ENCODE measurements at places on chromosomes 11 and 22.
A peak's percentile ranks its signal among the peaks of the same experiment; 100 is the strongest.

DNA sequence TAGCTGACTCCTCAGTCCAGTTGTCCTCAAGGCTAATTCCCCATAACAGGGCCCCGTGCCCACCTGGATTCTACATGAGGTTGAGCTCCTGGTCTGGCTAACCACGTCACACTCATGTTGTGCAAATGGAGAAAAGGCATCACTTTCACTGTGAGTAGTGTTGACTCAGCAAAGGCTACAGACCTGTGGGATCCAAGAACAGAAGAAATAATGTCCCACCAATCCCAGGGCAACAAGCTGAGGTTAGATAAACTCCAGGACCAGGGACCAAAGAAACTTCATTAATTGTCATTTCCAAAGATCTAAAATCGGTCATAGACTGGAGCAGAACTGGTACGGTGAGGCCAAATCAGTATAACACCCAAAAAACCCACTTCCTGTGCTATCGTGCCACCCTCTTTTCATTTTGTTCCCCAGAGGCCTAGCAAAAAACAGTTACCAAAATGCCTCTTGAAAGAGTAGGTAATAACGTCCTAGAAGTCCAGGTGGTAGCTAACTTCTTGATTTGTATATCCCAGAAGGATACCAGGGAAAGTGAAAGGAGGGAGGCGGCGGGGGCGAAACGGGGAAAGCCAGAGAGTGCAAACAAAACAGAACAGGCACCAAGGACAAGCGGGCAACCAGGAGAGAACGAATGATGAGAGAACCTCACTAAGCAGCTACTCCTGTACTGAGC, 1.4 kb downstream of the PCSK7 start:
- peak; percentile 30 for DNase-seq

- DNase-seq: no peak
Measured at GRCh38 chr11:19905280-19905853, 192.7 kb downstream of the NAV2 start.

- DNase-seq: no peak
Measured at GRCh38 chr11:12199231-12199948, 89.0 kb downstream of the MICAL2 start.

DNA sequence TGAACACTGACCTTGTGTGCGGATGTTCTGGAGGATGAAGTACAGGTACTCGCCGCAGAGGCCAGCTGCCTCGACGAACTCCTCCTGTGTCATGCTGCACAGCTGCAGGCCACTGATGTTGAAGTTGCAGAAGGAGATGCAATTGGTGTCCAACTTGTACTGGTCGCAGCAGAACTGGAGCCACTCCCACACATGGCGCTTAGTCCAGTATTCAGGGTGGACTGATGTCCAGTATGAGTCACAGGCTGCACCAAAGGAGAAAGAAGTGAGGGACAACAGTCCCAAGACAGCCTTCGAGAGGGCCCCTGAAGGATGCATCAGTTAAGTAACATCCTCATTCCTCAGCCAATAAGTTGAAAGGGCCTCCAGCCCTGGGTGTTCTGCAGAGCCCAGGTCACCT, 20.1 kb downstream of the ELF5 start:
- no peak for DNase-seq

- DNase-seq: no peak
Measured at GRCh38 chr11:115848611-115849010, 344.4 kb upstream of the CADM1 start.

DNA sequence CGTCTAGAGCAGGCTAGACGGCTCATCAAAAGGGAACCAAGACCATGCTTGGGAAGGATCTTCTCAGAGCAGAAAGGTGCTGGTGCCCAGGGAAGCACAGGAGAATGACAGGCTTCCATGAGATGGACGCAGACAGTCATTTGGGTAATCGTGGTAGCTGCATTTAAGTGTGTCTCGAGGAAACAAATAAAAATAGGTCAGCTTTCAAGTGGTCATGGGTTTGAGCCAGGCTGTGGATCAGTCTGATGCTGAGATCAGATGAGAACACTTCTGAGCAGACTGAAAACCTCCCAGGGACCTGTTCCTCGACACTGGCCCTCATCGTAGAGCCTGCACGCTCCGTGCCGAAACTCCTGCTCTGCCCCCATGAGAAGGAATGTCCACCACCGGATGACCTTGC, 4.7 kb downstream of the CARS1 start:
- no peak for DNase-seq

DNA sequence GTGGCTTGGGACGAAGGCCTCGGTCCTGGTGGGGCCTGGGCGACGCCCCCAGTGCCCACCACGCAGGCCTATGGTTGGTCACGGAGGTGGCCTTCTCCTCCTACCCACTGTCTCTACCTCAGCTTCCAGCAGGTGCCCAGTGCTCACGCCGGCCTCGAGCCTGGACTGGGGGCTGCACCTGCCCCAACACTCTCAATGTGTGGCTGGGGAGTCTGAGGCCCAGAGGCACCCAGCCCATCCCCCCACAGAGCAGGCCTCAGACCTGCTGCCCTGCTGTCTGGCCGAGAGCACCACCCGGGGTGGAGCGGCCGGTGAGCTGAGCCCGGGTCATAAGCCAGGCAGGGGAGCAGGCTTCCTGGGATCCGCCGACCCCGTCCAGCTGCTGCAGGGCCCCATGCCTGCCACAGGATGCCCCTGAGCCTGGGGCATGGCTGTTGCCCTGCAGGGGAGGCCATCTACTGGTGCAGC, 28.6 kb upstream of the MUC5AC start:
- no peak for DNase-seq

All from stimulated activated CD4-positive, alpha-beta T cell treated with anti-CD3 and anti-CD28 coated beads, TNF-alpha, amount 100 ng/mL, for 4 hours (primary cell).